Activated CD4-positive, alpha-beta T cell treated with anti-CD3 and anti-CD28 coated beads, Interleukin-2, amount 10 ng/mL, durations not matched to agents 7 days and 5 days (primary cell): ENCODE measurements at places on chromosomes 2 and 18. TPM values are rescaled to one million over a fixed set of nuclear protein-coding genes. Genes with fewer than 3 reads are reported as not detected.

The FOXD4L1 gene
- total RNA-seq = 0.25 TPM

GRCh38 chr18:31207391-31207790, 44.7 kb upstream of the DSC1 start:
- no peaks in the 10 kb centered on the region for H3K4me1 ChIP-seq
- H3K36me3 ChIP-seq = no peaks in the 10 kb centered on the region
- no peak overlapping the region for H3K4me3 ChIP-seq
- no peak for DNase-seq

DNA sequence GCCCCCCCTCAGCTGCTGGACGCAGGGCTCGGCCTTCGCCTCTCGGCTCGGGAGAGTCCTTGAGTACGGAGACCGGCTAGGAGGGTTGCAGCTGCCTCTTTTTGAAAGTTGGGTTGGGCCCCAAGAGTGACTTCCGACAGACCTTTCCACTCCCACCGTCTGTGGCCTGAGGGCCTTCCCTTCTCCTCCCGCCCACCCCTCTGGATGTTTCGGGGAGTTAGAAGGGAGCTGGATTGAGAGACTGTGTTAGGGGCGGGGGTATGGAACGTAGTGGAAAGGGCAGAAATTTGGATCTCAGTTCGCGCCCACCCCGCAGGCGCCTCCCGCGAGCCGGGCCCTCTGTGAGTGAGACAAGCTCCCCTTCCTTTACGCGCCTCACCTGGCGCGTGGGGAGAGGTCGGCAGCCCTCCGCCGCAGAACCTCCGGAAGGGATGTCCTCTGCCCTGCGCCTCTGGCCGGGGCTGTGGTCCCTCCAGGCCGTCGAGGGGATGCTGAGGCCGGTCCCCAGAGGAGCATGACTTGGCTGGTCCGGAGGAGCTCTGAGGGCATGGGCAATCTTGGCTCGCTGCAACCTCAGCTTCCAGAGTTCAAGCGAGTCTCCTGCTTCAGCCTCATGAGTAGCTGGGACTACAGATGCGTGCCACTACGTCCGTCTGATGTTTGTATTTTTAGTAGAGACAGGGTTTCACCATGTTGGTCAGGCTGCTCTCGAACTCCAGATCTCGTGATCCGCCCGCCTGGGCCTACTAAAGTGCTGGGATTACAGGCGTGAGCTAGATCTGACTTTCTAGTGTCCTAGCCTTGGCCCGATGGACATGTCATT, 15.9 kb downstream of the C2orf74 start:
- peaks cover 42% of the 10 kb centered on the region for H3K36me3 ChIP-seq
- peak overlapping the region; percentile 91 for H3K4me3 ChIP-seq
- H3K27ac ChIP-seq = peak overlapping the region; percentile 98

The CYB5A gene
- total RNA-seq = 30.6 TPM

DNA sequence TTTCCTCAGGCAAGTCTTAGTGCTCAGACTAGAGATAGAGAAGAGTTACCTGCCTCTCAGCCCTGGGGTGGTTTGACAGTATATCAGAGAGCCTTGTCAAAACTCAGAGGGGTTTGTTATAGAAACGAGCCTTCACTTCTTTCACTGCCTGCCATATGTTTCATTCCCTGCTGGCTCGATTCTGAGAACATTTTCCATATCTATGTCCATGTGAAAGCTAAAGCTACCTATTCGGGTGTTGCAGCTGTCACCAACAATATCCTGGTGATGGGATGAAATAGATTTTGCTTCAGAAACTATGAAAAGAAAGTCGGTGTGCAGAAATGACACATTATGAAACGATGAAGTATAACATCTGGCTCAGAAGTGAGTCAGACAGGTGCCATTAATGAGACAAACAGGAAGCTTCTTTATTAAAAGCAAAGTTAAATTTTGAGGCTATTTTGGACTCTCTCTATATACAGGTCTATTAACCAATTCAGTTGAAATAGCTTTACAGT, 56.1 kb upstream of the TANK start:
- H3K27ac ChIP-seq = no peak overlapping the region
- H3K27me3 ChIP-seq = no peaks in the 10 kb centered on the region
- no peak overlapping the region for H3K4me3 ChIP-seq
- H3K4me1 ChIP-seq = peaks cover 16% of the 10 kb centered on the region

- H3K4me3 ChIP-seq = no peak overlapping the region
- no peak overlapping the region for H3K27ac ChIP-seq
- no peaks in the 10 kb centered on the region for H3K27me3 ChIP-seq
- H3K36me3 ChIP-seq = no peaks in the 10 kb centered on the region
These were observed 48.8 kb downstream of the TWIST2 start for GRCh38 chr2:238896641-238897040.

DNA sequence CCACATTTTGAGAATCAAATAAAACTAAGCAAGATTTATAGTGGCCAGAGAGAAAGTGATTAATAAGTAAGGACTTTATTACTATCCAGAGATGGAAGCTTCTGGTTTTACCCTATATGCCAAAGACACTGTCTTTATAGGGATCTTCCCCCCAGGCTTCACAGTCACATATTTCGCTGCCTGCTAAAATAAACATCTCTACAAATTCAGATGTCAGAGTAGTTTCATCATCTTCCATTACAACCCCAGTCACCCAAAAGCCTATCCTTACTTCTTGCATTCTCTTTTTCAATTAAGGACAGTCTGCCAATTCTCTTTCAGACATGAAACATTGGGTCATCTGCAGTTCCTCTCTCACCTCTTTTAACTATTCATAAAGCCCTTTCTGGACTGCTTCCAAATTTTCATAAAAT, 28.3 kb downstream of the CREB1 start:
- H3K27ac ChIP-seq = no peak overlapping the region
- DNase-seq = no peak
- no peaks in the 10 kb centered on the region for H3K4me1 ChIP-seq

- H3K4me3 ChIP-seq = peak overlapping the region; percentile 8
- no peak overlapping the region for H3K27ac ChIP-seq
- peak; percentile 23 for DNase-seq
- H3K36me3 ChIP-seq = no peaks in the 10 kb centered on the region
These were observed 89.5 kb upstream of the ODC1 start for GRCh38 chr2:10537522-10538199.

DNA sequence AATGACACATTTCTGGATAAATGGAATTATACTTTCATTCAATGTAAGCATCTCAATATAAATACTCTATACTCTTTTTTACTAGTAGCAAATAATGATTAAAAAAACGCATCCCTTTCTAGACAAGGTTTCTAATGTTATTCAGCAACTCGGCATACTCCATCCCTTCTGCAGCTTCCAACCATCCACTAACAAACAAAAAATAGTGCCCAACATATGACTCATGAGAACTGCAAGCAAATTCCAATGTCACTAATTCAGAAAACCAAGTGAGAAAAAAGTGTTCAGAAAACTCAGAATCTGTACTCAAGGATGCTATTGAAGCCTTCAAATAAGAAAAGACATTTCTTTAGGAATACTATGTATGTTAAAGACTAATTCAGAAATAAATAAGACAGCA, 140.0 kb downstream of the BAZ2B start:
- H3K27me3 ChIP-seq = no peaks in the 10 kb centered on the region
- H3K4me1 ChIP-seq = no peaks in the 10 kb centered on the region
- H3K36me3 ChIP-seq = peaks cover 11% of the 10 kb centered on the region
- DNase-seq = no peak
- no peak overlapping the region for H3K27ac ChIP-seq

- H3K27ac ChIP-seq = no peak overlapping the region
- H3K4me3 ChIP-seq = no peak overlapping the region
- DNase-seq = no peak
These were observed 249.9 kb upstream of the SP5 start for GRCh38 chr2:170465241-170465640.

DNA sequence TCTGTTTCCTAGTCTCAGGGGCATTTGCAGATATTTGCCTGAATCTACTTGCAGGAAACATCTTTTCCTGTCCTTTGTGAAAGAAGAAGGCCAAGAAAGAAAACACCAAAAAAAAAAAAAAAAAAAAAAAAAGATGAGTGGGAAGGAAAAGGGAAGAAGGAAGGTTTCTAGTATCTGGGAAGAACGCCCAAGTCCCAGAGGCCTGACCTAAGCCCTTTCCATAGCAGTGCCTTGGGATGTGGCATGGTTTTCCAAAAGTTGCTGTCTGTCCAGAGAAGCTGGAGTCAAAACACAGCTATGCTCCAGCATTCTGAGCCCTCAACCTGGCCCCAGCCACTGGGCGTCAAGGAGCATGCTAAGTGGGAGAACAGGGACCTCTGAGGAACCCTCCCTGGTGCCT, 123.5 kb downstream of the INHBB start:
- no peaks in the 10 kb centered on the region for H3K4me1 ChIP-seq
- H3K4me3 ChIP-seq = no peak overlapping the region
- no peaks in the 10 kb centered on the region for H3K36me3 ChIP-seq
- H3K27ac ChIP-seq = no peak overlapping the region

GRCh38 chr2:234241656-234242458, 191.4 kb downstream of the SPP2 start:
- no peaks in the 10 kb centered on the region for H3K27me3 ChIP-seq
- no peak for DNase-seq
- no peak overlapping the region for H3K4me3 ChIP-seq
- peaks cover 2% of the 10 kb centered on the region for H3K36me3 ChIP-seq

GRCh38 chr2:147937744-147938349, 82.7 kb downstream of the ORC4 start:
- peaks cover 12% of the 10 kb centered on the region for H3K36me3 ChIP-seq
- no peaks in the 10 kb centered on the region for H3K4me1 ChIP-seq
- no peak overlapping the region for H3K27ac ChIP-seq
- H3K27me3 ChIP-seq = no peaks in the 10 kb centered on the region
- DNase-seq = no peak

- H3K4me3 ChIP-seq = no peak overlapping the region
- H3K36me3 ChIP-seq = no peaks in the 10 kb centered on the region
- peaks cover 6% of the 10 kb centered on the region for H3K4me1 ChIP-seq
- no peak for DNase-seq
- H3K27ac ChIP-seq = no peak overlapping the region
These were observed 138.6 kb downstream of the KLHL29 start for GRCh38 chr2:23523373-23524260.

DNA sequence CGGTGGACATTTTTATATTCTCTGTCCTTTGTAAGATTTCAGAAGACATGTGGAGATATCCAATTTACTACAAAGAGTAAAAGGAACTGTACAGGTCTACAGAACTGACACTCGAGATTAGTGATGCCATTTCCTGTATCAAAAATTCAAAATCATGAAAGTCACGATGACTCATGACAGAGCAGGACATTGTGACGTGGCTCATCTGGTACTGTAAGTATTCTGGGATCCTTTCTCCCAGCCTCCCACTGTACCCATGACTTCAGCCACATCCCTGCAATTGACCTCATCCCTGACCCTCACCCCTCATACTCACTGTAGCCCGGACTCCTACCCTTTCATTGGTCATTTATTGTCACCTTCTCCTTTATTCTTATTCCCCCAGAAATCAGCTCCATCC, 736.5 kb downstream of the EPHA4 start:
- no peak overlapping the region for H3K4me3 ChIP-seq
- no peak overlapping the region for H3K27ac ChIP-seq
- no peak for DNase-seq
- no peaks in the 10 kb centered on the region for H3K4me1 ChIP-seq
- H3K36me3 ChIP-seq = no peaks in the 10 kb centered on the region

GRCh38 chr2:31332521-31332920, 82.0 kb downstream of the XDH start:
- no peak for DNase-seq
- no peak overlapping the region for H3K27ac ChIP-seq
- H3K4me3 ChIP-seq = no peak overlapping the region
- no peaks in the 10 kb centered on the region for H3K4me1 ChIP-seq

- DNase-seq = no peak
- H3K4me3 ChIP-seq = no peak overlapping the region
- H3K27me3 ChIP-seq = peaks cover 9% of the 10 kb centered on the region
- no peaks in the 10 kb centered on the region for H3K36me3 ChIP-seq
These were observed 8.9 kb downstream of the CCL20 start for GRCh38 chr2:227822416-227823003.

GRCh38 chr18:60831971-60832370, 459.4 kb upstream of the MC4R start:
- no peaks in the 10 kb centered on the region for H3K27me3 ChIP-seq
- no peaks in the 10 kb centered on the region for H3K4me1 ChIP-seq
- H3K27ac ChIP-seq = no peak overlapping the region
- no peak overlapping the region for H3K4me3 ChIP-seq

DNA sequence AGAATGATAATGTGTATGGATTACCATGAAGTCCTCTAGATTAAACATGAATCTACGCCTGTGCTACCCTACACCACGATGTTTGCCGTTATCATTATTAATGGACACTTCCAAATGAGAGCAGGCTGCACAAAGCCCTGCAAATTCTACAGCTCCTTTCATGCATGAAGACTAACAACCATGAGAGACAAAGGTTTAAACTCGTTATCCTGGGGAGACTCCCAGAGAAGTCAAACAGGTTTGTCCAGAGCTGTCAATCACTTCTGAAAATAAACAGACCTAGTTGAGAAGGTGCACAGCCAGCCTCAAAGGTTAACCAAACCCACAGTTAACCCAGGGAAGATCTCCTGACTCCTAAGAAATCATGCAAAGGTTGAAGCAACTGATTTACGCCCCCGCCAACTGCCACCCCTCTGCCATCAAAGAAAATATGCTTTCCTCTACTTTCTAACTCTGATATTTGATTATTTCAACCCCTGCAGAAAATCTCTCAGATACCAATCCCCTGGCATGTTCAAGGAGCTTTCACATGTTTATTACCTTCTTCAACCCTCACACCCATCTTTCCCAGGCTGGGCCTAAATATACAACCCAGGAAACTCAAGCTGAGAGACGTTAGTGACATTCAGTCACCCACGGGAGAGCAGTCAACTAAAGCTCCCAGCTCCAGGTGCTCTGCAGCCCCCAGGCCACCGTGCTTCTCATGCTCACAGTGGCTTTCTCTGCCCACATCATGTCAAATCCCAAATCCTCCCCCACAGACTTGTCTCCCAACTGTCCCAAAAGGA, 35.9 kb downstream of the MYO5B start:
- no peak for DNase-seq
- H3K27ac ChIP-seq = no peak overlapping the region
- H3K27me3 ChIP-seq = peaks cover 23% of the 10 kb centered on the region
- H3K36me3 ChIP-seq = no peaks in the 10 kb centered on the region
- no peak overlapping the region for H3K4me3 ChIP-seq
- H3K4me1 ChIP-seq = no peaks in the 10 kb centered on the region

The KLHL14 gene
- total RNA-seq = not detected

- no peak overlapping the region for H3K27ac ChIP-seq
- peaks cover 4% of the 10 kb centered on the region for H3K4me1 ChIP-seq
- no peak for DNase-seq
- H3K4me3 ChIP-seq = no peak overlapping the region
- H3K36me3 ChIP-seq = no peaks in the 10 kb centered on the region
These were observed 26.1 kb downstream of the ITGB1BP1 start for GRCh38 chr2:9397201-9397600.

GRCh38 chr2:29001806-29002205, 20.7 kb downstream of the TOGARAM2 start:
- DNase-seq = no peak
- no peaks in the 10 kb centered on the region for H3K36me3 ChIP-seq
- no peaks in the 10 kb centered on the region for H3K27me3 ChIP-seq
- peak overlapping the region; percentile 74 for H3K27ac ChIP-seq
